Camera-type eye (tissue), 1 donor: ENCODE measurements at places on chromosomes 2 and 18. TPM values are rescaled to one million over a fixed set of nuclear protein-coding genes. Genes with fewer than 3 reads are reported as not detected.

Gene WDR7
- 80.0 TPM for total RNA-seq

Gene LINC00305
- total RNA-seq: not detected

Gene IL1R1
- total RNA-seq: 19.4 TPM

Gene TIMM21
- total RNA-seq: 47.2 TPM

Gene CCDC74B
- 13.4 TPM for total RNA-seq

Gene GPR55
- not detected for total RNA-seq
